ENCODE measurements at places on chromosomes 3 and 15.

DNA sequence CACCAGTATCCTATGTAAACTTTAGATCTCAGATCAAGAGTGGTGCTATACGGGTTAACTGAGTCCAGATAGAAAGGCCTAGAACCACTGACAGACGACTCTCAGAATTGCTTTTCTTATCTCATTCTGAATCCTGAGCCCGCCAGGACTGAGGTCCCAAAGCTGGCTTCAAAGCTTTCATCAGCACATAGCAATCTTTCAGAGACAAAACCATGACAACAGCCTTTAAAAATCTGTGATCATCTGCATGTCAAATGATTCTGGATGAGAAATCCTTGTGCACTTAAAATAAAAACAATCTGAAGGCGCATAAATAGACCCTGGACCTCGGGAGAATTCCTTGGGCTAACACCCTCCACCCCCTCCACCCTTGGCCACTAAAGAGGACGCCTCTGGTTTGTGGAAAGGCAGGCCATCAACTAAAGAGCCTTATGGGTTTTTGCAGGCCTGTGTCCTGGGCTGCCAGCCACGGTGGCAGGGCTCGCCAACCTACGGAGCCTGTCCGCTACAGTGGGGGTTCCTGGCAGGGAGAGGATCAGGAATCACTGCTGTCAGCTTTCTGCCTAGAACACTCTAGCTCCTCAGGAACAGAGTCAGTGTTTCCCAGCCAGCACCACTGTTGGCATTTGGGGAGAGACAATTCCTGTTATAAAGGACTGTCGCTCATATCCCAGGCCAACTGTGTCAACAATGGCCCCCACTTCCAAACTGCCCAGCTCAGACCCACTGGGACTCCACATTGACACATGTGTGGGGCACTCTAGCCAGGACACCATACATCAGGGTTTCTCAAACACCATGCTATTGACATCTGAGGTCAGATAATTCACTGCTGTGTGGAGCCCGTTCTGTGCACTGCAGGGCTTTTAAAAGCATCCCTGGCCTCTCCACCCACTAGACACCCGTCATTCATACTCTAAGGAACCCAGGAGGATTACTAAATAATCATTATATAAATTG lies 20.2 kb downstream of the TLE3 start:
- DNase-seq = no peak

- no peak for DNase-seq
These were observed 30.4 kb downstream of the TMEM212 start for GRCh38 chr3:171873580-171873979.

DNA sequence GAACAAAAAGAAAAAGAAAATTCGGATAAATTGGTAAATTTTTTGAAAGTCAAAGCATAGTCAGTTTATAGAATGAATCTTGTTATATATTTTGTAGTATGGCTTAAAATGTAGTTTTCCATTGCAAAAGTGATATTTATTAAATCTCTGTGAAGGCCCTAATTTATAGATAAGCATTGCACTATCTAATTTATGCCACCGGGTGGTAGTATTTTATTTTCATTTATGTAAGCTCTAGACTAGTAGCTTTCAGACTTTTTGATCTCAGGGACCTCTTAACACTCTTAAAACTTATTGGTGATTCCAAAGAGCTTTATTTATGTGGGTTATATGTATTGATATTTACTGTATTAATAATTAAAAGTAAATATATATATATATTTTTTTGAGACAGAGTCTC lies 133.9 kb upstream of the LRRFIP2 start:
- DNase-seq = no peak

GRCh38 chr3:3665961-3666640 lies 133.1 kb upstream of the LRRN1 start:
- no peak for DNase-seq

DNA sequence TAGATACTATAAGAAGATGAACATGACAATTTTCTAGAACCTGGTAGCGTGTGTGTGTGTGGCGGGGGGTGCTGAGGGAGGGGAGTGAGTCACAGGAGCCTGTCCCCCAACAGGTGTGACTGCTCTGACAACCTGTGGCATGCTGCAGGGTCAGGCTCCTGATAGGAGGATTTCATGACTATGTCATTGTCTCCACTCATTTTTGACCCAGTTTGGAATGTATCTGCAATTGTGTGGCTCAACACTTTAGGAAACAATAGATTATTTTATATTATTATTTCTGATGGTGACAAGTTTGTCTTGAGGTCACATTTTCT lies 9.3 kb upstream of the VILL start:
- DNase-seq = no peak

- no peak for DNase-seq
These were observed 191.5 kb upstream of the SLC24A5 start for GRCh38 chr15:47929138-47929803.

DNA sequence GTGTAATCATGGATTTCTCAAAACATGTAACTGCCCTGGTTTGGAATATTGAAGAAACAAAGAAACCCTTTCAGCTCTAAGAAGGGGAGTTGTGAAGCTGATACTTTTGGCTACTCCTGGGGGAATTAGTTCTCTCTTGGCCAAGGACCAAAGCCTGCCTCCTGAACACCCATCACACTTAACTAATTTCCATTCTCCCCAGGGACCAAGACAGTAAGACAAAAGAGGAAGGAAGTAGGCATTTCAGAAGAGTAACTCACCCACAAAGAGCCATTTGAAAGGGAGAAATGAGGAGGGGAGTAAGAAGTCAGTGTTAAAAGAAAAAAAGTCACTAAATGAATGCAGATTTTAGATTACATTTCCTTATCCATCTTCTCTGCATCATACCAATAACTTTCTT lies 328.0 kb upstream of the SOX2 start:
- DNase-seq = no peak

DNA sequence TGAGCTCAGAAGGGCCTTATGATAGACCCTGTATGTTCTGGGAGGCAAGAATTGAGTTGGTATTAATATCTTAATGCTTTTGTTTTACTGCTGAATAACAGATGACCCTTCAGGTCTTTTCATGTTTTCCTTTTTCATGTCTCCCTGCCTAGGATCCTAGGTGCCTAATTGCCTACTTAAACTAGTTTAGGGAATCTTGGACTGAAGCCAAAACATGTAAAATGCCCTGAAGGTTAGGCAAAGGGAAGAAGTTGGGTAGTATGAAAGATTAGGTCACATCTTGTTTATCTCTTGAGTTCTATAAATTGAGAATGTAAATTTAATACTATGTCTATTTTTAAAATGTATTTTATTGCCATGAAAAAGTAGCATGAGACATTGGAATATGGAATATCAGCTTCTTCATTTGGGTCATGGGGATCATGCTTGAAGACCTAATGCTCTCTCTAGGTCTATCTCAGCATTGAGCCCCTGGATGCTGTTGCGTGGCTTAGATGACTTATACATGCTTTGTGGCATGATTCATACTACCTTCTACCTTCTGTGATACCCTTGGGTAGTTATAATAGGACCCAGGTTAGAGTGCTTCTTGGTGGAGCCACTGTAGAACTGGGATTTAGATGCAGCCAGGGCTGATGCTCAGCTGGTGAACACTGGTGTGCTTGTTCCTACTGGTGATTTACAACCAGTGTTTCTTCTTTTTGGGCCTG lies 26.4 kb downstream of the RBM6 start:
- no peak for DNase-seq

GRCh38 chr3:9715764-9716437 lies 12.3 kb downstream of the CPNE9 start:
- DNase-seq = no peak

DNA sequence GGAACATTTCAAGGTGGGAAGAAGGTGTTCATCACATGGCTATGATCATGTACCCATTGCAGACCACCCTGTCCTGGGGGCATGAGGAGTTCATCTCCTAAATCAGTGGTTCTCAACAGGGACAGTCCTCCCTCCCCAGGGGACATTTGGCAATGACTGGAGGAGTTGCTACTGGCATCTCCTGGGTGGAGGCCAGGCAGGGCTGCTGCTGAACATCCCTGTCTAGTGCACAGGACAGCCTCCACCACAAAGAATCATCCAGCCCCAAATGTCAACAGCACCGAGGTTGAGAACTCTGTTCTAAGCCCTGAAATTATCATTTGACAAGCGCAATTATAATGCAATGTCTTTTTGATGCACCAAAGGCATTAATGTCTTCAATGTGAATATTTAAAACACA lies 4.4 kb upstream of the DNAJB8 start:
- no peak for DNase-seq

GRCh38 chr15:99098426-99098825 lies 6.5 kb upstream of the SYNM start:
- DNase-seq = no peak

DNA sequence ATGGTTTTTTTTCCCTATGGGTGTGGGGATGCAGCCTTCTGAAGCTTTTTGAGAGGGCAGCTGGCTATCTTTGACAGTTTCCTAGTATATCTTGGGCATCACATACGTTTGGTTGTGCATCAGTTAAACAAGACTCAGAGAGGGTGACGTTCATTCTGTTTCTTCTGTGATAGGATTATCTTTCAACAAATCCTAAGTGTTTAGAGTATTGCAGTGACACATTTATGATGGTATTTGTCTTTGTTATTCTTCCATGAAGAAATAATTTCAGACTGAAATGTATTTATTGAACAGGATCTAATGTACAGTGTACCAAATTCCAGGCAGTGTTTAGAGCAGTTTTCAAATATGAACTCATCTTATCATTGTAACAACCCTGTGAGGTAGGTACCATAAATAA lies 114.4 kb downstream of the PLCL2 start:
- DNase-seq = no peak

DNA sequence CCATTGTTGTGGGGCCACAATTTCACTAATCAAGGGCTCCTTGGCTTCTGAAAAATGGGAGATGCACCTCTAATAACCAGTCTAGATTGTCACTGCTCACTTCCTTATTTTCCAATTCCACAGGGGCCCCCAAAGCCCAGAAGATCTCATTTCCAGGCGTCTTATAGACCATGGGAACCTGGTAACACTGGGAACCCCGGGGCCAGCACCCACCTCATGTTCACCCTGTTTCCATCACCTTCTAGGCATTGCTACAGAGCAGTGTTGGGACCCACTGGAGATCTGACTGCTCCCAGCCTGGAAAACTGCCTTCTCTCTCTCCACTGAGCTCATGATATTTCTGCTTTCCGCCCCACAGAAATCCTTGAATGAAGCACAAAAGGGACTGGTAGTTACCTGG lies 61.5 kb downstream of the TFRC start:
- no peak for DNase-seq

GRCh38 chr3:112965656-112966055 lies 9.2 kb downstream of the CD200R1 start:
- no peak for DNase-seq

DNA sequence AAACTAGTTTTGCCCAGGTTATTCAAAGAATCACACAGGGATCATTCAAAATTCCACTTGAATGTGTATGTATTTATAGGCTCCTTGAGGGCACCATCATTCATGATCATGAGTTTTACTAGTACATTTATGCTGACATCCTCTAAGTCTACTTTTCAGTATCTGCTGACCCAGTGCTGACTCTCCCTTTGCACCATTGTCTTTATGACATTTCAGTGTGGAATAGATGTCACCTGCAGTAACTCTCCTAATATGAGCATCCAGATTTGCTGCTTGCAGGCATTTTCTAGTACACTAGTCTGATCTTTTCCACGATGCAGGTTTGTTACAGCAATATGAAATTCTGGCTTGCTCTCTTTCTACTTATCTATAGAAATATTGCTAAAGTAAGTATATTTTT lies 1603.5 kb downstream of the SI start:
- no peak for DNase-seq

DNA sequence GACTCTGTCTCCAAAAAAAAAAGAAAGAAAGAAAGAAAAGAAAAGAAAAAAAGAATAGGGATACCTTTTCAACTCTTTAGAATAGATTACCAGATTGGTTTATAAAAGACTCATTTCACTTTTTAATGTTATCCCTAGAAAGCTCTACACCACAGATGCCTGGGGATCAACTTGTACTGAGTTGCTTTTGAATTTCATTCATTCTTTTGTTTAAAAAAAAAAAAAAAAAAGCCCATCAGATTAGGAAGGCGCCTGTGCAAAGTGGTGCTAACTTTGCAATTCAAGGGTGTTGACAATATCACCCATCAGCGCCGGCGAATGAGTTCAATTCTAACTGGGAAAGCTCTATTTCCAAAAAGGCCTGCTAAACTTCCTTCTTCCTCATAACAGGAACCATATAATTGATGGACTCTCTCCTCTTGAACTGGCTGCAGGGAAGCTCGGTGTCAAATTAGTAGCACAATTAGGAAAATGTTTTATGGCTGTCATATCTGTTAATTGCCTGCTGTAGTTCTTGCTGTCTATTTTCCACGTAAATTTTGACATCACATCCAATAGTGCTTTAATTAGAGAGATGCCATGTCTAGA lies 48.8 kb downstream of the CDCP1 start:
- DNase-seq = no peak

GRCh38 chr15:91694831-91695210 lies 158.7 kb upstream of the SLCO3A1 start:
- DNase-seq = no peak

- DNase-seq = no peak
These were observed 5.5 kb downstream of the ABCC5 start for GRCh38 chr3:184011937-184012889.

DNA sequence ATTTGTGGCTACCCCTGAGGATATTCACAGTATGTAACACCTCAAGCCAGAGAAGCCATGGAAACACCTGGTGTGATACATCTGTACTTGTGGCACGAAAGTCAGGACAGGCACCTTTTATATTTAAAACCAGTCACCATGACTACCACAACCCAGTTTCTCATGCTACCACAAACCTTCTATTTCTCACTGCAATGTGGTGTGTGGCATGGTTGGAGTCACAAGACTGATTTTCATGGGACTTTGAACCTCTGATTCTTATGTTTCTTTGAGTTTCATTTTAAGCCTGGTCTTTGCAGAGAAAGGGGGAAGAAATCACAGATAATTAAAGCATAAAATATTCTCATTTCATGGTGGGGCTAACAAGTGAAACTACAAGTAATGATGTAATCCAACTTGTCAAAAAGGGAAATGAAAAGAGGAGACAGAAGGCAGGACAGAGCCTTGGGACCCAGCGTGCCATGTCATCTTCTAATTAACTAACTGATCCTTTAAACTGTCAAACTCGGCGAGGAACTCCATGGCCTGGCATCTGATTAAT lies 175.9 kb downstream of the PDZRN3 start:
- DNase-seq = no peak

DNA sequence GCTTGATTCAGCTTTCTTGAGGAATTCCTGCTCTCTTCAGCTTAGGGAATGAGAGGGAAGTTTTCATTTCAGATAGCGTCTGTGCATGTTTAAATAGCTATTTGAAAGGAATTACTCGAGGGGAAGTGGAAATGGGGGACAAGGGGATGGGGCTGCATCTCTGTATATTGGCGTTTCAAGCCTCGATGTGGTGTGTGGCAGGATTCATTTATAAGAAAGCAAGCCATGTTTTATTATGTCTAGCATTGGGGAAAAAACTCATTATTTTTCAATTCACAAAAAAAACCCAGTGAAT lies 1.0 kb downstream of the ATP2C1 start:
- no peak for DNase-seq

DNA sequence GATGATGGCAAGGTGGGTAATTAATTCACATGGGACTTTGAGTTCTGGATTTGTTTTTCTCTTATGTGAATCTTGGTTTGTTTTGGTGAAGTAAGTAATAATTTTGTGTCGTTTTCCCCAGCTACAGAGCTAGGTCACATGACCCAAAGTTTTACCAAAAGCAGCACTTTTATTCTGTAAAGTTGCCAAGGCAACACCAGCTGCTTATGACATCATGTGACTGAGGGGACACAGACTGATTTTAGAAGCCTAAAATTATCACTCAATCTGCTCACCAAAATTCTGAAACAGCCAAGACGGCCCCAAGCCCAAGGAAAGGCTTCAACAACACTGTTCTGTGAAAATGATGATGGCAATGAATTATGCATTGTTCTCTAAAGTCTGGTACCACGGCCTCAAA lies 63.9 kb downstream of the MEX3B start:
- DNase-seq = no peak

Data from NCI-H1694 (cell line).